H7 (cell line): ENCODE measurements at places on chromosomes 16 and 17. TPM values are rescaled to one million over a fixed set of nuclear protein-coding genes. Genes with fewer than 3 reads are reported as not detected.

Gene ADAT1
- 37.4 and 42.8 TPM in 2 replicates for total RNA-seq

Gene TBX4
- total RNA-seq = not detected in 2 replicates

Gene MPP2
- total RNA-seq = 9.0 and 12.2 TPM in 2 replicates

Gene PRAC1
- total RNA-seq = 156 and 173 TPM in 2 replicates

Gene PSMD7
- 118 and 123 TPM in 2 replicates for total RNA-seq

Gene CNEP1R1
- 15.6 and 15.7 TPM in 2 replicates for total RNA-seq

Gene ODAD4
- total RNA-seq = 0.28 and 0.85 TPM in 2 replicates

Gene DNAAF8
- 1.1 TPM in 1 of 2 replicates, not detected in the other for total RNA-seq

Gene PIRT
- total RNA-seq = not detected in 2 replicates
